ENCODE measurements at places on chromosomes 13 and 19.

DNA sequence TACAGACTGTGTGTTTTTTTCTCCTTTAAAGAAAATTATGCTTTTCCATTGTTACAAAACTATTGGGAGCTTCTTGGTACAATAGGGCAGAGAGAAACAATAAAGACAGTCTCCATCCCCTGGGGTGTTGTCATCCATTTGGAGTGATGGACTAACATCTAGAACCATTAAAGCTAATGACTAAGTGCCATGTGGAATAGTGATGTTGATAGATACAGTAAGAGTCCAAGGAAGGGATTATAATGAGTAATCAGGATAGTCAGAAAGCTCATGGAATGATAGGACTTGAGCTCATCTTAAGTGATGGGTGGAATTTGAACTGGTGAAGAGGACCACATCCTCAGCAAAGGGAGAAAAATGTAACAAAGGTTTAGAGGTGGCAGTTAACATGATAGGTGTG lies 24.1 kb upstream of the FRY start:
- no peak for DNase-seq

DNA sequence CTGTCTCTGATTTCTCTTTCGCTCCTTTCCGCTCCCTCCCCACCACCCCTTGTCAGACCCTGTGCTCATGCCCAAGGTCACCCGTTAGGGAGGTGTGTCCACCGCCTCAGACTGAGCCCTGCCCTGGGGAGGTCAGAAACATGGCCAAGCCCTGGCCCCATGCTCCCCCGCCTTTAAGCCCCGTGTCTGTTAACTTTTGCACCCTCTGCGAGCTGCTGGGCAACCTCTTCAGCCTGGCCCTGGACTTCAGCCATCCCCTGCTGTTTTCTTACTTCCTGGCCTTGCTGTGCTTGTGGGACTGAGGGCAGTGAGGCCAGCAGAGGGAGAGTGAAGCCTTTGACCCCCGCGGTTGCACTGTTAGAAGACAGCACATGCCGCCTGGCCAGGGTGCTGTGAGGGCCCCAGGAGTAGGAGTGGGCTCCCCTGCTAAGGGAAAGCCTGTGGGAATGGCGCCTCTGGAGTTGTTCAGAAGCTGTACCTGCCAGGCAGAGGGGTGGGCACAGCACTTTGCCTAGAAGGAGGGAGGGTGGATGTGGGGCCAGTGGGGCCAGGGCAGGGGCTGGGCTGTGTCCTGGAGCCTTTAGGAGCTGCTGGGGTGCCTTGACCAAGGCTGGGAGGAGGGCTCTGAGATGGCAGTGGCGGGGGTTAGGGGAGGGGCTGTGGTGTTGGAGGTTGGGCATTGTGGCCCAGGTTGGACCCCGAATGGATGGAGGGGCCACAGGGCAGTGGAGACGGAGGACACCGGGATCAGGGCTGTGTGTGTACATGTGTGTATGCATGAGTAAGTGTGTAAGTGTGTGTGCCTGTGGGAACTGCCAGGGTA lies 7.9 kb downstream of the UPF1 start:
- DNase-seq: no peak

- no peak for DNase-seq
Observed at GRCh38 chr13:42477596-42478190, 96.3 kb upstream of the TNFSF11 start.

GRCh38 chr19:48992581-48993174 lies 431 bp downstream of the GYS1 start:
- no peak for DNase-seq

- DNase-seq: peak; percentile 84
Observed at GRCh38 chr13:95524264-95524901, 28.1 kb upstream of the CLDN10 start.

GRCh38 chr19:23547816-23548430 lies 139.1 kb downstream of the ZNF675 start:
- no peak for DNase-seq

- peak; percentile 23 for DNase-seq
Observed at GRCh38 chr19:35555301-35556005, 8.0 kb downstream of the ATP4A start.

DNA sequence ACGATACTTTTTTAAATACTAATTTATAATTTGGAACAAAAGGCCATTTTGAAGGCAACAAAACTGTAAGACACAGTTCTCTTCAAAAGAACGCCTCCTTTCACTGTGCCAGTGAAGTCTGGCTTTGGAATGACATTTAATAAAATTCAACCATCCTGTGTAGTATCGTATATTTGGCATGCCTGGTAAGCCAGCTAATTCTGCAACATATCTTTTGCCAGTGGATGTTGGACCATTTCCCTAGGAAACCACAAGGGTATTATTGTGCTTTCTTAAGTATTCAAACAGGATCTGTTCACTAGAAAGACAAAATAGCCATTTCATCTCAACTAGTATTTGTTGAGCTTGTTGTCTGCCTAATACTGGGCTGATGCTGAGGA lies 111.6 kb downstream of the RGCC start:
- DNase-seq: no peak

DNA sequence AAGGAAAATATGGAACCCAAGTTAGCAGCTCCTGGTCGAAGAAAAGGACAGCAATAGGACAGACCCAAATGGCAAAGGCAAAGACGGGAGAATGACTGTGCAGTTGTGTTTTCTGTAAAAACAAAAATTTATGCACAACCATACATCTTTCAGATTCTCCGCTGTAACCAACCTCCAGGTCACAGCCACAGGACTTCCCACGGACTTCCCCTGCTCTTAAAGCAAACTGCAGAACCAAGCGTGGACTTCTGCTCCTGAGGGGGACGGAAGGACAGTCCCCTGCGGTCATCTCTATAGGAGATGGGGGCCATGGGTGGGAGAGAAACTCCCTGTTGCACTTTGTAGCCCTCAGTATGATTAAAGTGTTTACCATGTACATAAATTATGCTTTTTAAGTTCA lies 2.5 kb downstream of the GRTP1 start:
- DNase-seq: no peak

GRCh38 chr19:46303691-46304397 lies 7.0 kb downstream of the HIF3A start:
- DNase-seq: peak; percentile 65

DNA sequence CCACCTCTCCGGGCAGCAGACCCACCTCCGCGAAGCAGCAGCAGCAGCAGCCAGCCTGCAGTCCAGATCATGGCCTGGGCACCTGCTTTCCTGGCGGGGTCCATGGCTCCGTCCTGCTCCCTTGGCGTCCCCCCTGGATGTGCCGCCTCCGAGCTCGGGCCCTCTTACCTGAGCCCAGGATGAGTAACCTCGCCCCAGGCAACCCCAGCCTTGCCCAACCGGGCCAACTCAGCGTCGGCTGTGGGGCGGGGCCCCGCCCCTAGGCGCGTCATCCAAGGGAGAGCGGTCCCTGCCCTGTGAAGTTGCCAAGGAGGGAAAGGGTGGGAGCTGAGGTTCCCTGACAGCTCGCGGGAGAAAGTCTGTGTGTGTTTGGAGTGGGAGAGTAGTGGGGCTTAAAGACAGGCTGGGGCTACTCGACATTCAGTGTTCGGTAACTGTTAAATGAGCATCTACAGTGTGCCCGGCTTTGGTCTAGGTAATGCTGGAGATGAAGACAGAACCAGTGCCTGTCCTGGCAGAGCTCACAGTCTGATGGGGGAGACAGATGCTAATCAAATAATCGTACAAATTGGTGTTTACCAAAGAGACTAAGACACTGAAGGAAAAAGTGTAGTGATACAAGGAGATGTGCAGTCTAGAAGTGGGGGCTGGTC lies at the start of gene LYPD3:
Gene LYPD3 (minus strand): TSS at position 141 of the 653 bp plus-strand sequence. CDS start 37 bp downstream, at position 104.
- DNase-seq: no peak

DNA sequence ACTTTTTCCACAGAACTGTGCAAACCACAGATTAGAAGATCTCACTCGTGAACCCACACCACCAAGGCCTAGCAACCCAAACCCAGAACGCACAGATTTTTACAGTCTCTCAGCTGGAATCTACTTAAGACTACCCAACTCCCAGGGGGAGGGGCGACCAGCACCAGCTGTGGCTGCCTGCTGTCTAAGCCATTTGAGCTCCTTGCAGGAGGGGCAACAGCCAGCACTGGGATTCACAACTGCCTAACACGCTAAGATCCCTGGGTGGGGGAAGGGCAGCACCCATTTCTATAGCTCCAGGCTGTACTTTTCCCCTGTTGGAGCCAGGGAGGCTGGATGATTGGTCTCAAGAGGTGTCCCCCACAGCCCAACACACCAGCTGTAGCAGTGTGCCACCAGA lies 368.8 kb downstream of the SUCLA2 start:
- DNase-seq: no peak

- peak; percentile 83 for DNase-seq
Observed at GRCh38 chr13:28719227-28720055, 671 bp upstream of the SLC46A3 start.

GRCh38 chr13:101429733-101430132 lies 13.4 kb upstream of the NALCN start:
- DNase-seq: no peak

- DNase-seq: no peak
Observed at GRCh38 chr19:4042731-4043082, 24.0 kb downstream of the ZBTB7A start.

DNA sequence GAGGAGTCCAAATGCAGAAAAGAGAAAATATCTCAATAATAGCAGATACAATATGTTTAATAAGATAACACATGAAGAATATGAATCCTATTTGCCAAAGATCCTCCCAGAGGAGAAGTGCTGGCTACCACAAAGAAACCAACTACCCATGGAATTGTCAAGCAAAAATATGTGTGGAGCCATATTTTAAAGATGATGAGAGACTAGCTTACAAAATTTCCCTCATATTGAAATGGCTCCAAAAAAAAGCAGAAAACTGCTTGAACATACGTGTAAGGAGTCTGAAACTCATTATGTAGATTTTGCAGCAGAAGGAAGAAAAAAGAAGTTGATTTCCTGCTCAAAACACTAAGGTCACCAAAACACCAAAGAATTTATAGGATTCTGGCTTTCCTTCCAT lies 94.2 kb downstream of the USP12 start:
- no peak for DNase-seq

- DNase-seq: no peak
Observed at GRCh38 chr19:11971041-11971440, 6.2 kb downstream of the ZNF763 start.

- DNase-seq: no peak
Observed at GRCh38 chr13:114162533-114162922, 16.5 kb upstream of the CFAP97D2 start.

DNA sequence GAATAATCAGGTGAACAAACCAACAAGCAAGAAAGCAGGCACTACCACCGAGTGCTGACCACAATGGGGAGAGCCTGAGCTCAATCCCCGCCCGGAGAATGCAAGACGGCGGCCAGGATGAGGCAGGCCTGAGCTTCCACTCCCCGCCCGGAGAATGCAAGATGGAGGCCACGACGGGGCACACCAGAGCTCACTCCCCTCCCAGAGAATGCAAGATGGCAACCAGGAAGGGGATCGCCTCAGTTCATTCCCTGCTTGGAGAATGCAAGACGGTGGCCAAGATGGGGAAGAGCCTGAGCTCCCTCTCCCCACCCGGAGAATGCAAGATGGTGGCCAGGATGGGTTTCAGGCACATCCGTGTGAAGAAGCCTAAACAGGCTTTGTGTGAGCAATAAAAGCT lies 24.7 kb upstream of the MIER2 start:
- no peak for DNase-seq

- DNase-seq: no peak
Observed at GRCh38 chr13:74816737-74817136, 665.2 kb downstream of the TBC1D4 start.

DNA sequence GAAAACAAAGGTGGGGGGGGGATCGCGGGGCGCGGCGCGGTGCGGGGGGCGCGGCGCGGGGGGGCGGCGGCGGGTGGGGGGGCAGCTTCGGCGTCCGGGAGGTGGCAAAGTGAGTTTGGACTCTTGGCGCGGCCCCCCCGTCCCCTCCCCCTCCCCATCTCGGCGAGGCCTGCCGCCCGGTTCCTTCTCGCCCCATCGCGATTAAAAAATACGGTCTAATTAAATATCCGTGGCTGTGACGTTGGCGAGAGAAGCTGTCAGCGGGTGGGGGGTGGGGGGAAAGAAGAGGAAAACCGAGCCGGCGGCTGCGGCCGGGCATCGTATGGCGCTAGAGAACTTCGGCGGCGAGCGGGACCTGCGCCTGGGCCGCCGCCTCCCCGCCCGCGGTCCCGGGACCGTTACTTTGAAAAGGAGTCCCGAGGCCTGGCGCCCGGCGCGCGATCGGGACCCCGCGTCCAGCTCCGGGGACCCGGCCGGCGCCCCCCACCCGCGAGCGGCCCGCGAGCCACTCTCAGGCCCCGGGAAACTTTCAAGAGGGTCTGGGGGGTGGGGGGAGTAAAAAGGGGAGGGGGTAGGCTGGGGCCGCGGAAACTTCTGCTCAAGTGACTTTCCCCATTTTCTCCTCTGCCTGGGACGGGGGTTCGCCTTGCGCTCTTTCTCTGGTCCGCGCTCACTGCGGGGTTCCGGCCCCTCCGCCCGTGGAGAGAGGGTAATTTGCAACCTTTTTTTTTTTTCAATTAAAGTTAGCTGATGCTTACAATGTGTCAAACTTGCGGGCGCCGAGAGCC lies 146.3 kb upstream of the ZNF536 start:
- no peak for DNase-seq

- DNase-seq: no peak
Observed at GRCh38 chr19:17185590-17185989, 29.6 kb upstream of the USE1 start.

DNA sequence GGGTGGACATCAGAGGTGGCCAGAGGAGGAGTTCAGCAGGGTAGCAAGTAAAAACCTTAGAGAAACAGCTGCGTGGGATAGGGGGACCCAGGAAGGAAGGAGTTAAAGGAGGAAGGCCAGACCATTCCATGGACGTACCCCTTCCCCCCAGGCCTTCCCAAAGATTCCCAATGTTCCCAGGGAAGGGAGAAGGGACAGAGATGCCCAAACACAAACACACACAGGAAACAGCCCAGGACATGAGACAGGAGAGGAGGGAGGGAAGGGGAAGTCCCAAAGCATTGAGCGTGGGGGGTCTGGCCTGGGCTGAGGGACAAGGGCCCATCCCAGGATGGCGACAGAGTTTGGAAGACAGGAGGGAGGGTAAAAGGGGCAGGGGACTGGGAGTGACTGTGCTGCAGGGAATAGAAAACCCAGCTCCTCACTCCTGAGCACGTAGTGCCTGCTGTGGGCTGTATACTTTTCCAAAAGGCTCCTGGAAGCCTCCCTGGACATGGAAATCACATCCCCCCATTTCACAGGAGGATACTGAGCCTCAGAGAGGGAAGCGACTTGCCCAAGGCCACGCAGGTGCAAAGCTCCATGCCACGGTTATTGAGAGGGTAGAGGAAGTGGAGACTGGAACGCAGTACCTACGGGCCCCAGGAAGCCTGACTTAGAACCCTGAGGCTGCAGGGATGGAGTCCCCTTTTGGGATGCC lies 1.1 kb downstream of the SYDE1 start:
- no peak for DNase-seq

- DNase-seq: no peak
Observed at GRCh38 chr13:98222816-98223215, 45.7 kb upstream of the RNF113B start.

GRCh38 chr19:16315825-16316505 lies 8.7 kb upstream of the KLF2 start:
- DNase-seq: peak; percentile 99

DNA sequence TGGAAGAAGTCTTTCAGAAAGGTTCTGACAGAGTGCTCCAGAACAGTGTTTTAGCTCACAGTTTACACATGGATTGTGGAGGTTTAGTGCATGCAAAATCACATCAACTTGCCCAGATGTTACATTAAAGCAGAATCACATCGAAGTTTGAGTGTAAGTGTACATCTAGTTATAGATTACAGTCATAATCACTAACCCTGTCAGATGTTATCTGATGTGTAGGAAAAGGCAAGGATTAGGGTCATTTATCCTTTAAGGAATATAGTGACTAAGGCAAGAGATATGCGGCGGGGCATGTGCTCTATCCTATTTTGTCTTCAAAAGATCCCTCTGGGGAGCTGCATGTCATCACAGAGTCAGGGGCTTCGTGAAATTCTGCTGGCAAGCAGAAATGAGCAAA lies 66.9 kb downstream of the CYSLTR2 start:
- no peak for DNase-seq
